ENCODE measurements at places on chromosomes 12 and 14.

- no peak for DNase-seq
These were observed 618.1 kb downstream of the MED13L start for GRCh38 chr12:115659422-115659821.

- no peak for DNase-seq
These were observed 56.6 kb upstream of the SLC6A15 start for GRCh38 chr12:84969226-84969625.

DNA sequence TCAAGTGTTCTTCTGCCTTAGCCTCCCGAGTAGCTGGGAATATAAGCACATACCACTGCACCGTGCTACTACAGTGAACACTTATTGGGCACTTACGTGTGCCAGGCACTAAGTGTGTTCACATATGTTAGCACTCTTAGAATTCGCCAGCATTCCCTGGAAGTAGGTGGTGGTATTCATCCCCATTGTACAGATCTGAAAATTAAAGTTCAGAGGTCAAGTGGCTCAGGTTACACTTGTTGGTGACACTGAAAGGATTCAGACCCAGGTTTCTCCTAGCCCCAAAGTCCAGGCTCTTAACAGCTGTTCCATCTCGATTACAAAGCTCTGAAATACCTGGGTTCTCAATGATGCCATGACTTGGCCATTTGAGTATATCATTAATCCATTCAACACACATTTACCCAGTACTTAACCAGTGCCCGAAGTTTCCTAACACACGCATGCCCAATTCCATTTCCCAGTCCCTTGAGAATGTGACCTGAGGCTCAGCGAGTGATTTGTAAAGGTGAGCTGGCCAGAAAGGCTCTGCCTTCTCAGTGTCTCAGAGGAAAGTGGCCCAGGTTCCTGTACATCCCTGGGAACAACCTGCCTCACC lies 4.8 kb downstream of the MVK start:
- DNase-seq = no peak

DNA sequence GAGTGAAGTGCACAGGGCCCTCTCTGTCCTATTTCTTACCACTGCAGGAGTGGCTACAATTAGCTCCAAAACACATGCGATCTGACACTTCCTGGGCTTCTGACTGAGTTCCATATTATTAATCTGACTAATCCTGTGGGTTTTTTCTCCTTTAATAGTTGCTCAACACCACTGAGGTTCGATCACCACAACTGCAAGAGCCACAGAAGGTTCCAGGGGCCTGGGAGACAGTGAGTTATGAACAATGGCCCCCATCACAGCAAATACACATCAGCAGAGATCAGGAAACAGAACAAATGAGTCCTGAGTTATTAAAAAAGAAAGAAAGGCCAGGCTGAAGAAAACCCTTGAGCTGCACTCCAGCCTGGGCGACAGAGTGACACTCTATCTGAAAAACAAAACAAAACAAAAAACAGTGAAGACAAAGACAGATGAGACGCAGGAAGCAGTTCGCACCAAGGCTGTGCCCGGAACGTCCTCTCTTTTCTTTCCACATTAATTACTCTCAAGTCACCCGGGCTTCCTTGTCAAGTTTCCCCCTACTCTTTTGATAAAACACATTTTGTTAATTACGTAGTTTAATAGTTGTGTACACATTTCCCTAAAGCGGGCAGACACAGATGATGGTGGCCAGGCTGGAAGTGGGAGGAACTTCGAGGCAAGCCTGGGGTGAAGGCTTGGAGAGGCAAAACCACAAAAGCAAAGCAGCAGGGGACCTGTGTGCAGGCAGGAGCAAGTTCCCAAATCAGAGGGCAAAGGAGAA lies 42.7 kb downstream of the CDC42BPB start:
- peak; percentile 58 for DNase-seq

- DNase-seq = no peak
These were observed 37.7 kb downstream of the SYNE2 start for GRCh38 chr14:63890553-63890952.

DNA sequence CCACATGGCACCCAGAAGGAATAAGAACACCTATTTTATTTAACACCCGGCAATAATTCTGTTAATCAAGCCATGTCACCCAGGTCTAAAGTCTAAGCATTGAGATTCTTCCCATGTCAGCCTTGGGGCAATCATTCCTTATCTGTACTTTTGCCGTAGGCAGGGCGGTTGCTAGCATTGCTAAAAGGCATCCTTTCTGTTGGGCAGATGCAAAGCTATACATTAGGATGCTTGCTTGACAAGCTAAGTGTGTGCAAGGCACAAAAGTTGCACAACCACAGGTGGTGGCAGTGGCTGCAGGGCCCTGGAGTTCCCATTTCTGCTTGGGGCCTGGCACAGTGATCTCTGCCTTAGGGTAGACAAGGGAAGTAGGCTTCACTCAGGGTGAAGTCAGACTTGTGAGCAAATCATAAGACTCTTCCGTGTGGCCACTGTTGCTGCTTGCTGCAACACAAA lies 12.5 kb upstream of the GALNT6 start:
- no peak for DNase-seq

GRCh38 chr12:101044512-101045059 lies 165.5 kb downstream of the SLC5A8 start:
- no peak for DNase-seq

GRCh38 chr14:87041290-87042020 lies 951.5 kb downstream of the GALC start:
- no peak for DNase-seq

- DNase-seq = peak; percentile 90
These were observed at the start of gene PFKM for GRCh38 chr12:48119078-48119833. PFKM (plus strand) TSS chr12:48119364; CDS start chr12:48122775, 3,411 bp downstream.

DNA sequence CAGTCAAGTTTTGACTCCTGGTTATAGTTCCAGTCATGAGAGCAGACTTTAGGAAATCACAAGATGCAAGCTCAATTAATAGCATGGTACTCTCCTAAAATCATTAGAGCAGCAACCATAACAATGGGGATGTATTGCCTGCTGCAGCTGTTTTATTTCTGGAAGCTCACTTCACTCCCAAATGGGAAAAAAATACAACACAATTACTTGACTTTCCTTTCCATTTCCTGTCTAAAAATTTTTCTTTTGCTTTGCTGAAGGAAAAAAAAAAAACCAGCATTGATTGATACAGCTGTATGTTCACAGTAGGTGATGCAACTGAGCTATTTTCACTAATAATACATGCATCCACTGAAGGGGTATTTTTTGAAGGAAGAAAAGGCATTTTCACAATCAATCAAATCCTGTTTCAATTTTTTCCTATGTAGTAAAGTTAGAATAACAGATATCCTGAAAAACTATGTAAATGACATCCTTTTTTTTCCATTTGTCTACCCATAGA lies 143.9 kb upstream of the NOVA1 start:
- no peak for DNase-seq

DNA sequence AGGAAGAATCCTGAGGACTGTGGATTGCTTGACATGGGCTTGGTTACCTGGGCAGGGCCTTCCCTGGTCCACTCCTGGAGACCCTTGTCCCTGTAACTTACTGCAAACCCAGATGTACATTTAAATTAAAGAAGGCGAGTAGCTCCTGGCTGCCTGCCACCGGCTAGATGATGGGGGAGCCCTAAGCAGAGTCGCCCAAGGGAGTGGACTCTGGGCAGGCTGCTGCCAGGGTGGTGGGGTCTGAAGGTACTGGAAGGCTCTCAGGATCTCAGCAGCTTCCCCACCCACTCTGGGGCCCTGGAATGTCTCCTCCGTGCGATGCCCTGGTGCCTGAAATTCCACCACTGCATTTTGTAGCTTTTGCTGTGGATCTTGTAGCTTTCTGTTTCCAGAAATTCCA lies 74.7 kb downstream of the FBXL14 start:
- DNase-seq = no peak

- no peak for DNase-seq
These were observed 56.9 kb upstream of the E2F7 start for GRCh38 chr12:77122236-77122635.

GRCh38 chr14:91159182-91159581 lies 45.3 kb downstream of the DGLUCY start:
- DNase-seq = no peak

DNA sequence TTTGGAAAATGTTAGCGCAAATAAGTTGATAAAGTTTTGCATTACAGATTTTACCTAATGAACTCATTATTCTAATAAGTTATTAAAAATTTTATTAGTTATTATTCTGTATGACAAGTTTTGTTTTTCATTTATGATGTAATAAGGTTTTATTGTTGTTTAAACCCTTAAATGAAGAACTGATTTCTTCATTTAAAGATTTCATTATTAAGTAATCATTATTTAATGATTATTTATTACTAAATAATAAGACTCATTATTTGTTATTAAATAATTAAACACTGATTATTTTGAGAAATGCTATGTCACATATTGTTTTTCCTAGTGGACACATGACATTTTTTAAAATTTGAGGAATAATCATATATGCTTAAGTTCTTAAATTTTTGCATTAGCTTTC lies 34.2 kb downstream of the USP15 start:
- no peak for DNase-seq

DNA sequence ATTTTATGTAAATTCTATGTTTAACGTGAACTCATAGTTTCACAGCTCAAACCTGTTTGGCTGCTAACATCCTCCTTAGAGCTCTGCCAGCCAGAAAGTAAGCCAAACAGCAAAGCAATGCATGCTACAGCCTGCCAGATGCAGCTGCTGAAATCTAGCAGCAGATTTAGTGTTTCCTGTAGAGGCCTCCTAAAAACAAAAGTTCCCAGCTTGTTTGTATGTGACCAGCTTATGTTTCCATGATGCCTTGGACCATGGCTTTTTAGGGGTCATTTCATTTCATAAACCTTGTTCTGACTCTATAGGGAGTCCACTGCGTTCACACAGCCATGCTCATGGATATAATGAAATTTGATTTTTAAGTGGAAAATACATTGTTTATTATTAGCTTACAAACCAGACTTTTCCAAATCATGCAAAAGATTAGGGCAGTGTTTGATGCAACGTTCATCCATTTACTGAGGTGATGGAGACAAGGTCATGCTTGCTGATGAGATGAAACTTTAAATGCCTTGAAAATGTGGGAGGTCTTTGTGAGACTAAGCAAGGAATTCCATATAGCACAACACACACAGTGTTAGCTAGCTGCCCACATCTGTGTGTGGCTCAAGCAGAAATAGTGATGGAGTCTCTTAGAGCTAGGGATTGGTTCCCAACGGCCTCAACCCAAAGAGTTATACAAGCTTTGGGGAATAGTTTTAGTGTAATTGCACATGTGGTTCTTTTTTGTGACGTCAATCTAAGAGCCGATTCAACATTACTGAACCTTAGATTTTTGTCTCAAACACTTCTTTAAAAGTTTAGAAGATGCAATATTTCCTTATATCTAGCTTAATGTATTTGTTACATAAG lies 157.5 kb upstream of the LRIG3 start:
- DNase-seq = peak; percentile 6

GRCh38 chr12:79956896-79957295 lies 22.0 kb upstream of the PPP1R12A start:
- no peak for DNase-seq

GRCh38 chr14:36741858-36742257 lies 80.2 kb downstream of the PAX9 start:
- DNase-seq = no peak

- DNase-seq = no peak
These were observed 261.4 kb upstream of the USP15 start for GRCh38 chr12:61998791-61999190.

GRCh38 chr12:124299628-124300388 lies 4.9 kb downstream of the RFLNA start:
- no peak for DNase-seq

- DNase-seq = no peak
These were observed 5.5 kb upstream of the ZNF641 start for GRCh38 chr12:48356041-48356768.

DNA sequence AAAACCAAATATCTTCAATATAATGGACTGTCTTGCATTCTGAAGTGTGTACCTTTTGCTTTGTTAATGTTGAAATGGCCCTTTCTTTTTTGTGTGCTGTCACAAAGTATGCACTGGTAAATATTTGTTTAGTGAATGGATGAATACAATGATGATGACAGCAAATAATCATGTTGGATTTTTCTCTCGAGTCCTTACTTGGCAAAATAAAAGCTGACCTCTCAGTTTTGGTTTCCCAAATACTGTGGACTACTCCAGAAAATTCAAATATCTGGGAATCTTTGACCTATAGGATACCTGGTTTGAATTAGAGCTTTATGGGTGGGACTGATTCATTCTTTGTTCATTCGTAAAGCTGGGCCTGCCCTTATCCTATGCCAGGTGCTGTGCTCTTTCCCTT lies 5.5 kb downstream of the UBE3B start:
- DNase-seq = no peak

DNA sequence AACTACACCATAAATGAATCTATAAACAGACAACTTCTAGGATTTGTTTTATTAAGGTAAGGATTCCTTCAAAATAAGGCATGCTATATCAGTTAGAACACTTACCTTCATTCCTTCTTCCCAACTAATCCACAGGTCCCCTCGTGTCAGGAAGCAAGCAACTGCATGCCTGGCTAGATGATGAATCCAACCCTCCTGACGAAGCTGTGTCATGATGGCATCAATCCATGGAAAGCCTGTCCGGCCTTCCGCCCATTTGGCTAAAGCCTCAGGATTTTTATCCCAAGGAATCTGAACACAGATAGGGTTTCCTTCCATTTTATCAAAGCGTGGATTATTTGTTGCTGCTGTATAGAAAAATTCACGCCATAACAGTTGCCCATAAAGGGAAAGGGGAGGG lies 12.5 kb upstream of the MTERF2 start:
- no peak for DNase-seq

- no peak for DNase-seq
These were observed 224.3 kb upstream of the ATP2B1 start for GRCh38 chr12:89932954-89933353.

DNA sequence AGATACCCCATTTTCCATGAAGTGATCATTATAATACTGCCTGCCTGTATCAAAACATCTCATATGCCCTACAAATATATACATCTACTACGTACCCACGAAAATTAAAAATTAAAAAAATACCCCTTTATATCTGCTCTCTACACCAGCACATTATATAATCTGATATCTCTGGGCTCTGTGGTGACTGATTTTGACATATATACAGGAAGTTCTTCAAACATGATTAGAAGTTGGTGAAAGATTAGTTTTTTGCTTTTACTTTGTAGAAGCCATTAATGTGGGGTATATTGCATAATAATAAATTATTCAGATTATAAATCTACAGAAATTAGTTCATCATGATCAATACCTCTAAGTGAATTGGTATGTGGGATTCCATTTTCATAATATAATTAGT lies 126.7 kb upstream of the MDM1 start:
- no peak for DNase-seq

GRCh38 chr12:84702001-84702400 lies 210.6 kb downstream of the SLC6A15 start:
- DNase-seq = no peak

DNA sequence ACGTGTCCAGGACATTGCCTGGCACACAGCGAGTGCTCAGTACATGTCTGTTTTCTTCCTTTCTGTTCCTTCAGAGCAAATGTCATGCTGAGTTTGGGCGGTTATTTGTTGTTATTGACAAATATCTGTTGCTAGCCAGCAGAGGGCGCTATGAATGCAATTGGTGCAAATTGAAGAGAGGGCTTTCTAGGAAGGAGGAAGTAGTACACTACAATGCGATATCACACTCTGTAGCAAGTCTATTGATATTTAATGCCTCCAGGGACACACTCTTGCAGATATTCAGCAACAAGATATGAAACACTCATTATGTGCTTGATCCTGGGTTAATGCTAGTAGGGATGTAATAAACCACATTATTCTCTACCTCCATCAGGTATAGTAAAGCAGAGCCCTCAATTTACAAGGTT lies 267.3 kb upstream of the SRRM4 start:
- DNase-seq = peak; percentile 31

Measured in NCI-H2081 (cell line).